GM12892 (cell line): ENCODE measurements at places on chromosomes 1 and 21.
A peak's percentile ranks its signal among the peaks of the same experiment; 100 is the strongest.

DNA sequence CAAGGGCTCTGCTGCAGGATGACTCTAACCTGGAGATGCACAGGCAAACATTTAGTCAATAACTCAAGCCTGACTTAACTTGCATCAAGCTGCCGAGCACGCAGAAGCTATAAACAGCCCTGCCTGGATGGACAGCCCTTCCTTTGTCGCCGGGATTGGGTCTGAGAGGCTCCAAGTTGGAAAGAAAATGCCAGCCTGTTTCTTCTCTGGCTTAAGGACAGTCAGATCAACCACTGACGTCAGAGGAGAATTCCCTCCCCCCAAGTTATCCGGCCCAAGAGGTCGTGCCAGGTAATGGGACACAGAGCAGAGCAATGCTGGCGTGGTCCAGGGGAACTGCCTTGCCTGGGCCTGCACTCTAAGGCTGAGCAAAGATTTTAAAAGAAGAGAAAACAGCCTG lies 27.1 kb upstream of the LRRC38 start:
- DNase-seq, result no peak

GRCh38 chr21:29394051-29394450 lies 95.3 kb downstream of the BACH1 start:
- no peak for DNase-seq

GRCh38 chr1:16241221-16241708 lies 4.3 kb upstream of the CPLANE2 start:
- no peak for DNase-seq

- DNase-seq, result no peak
These were observed 1886.9 kb downstream of the NCAM2 start for GRCh38 chr21:22885079-22885478.

GRCh38 chr1:91031081-91031480 lies 9.2 kb upstream of the ZNF644 start:
- no peak for DNase-seq

DNA sequence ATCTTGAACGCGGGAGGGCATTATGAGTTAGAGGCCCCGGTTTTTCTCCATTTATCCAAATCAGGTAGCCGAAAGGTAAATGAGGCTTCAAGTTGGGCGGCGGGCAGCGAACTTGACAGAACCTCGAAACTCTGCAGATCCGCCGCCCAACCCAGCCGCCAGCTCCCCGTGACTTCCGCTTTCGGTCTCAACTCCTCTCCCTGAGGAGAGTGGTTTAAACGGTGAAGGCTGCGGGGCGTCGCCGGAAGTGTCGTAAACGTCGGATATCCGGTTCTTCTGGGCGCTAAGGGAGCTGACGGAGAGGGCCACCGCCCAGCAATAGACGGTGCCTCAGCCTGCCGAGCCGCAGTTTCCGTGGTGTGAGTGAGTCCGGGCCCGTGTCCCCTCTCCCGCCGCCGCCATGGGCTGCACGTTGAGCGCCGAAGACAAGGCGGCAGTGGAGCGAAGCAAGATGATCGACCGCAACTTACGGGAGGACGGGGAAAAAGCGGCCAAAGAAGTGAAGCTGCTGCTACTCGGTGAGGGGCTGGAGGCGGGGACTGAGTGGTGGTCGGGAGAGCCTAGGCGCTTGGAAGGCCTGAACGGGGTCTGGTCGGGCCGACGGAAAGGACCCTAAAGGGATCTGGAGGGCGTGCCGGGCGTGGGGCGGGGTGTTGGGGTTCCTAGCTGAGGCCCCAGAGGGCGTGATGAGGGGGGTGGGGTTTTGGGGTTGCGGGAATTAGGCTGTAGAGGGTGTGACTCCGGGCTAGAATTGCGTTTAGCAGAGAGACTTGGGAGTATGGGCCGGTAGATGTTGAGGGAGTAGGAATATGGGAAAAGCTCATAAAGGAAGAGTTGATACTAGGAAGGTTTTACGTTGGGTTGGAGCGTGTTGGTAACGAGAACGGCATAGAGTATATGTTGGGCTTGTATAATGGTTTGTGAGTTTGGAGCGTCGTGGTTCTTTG lies at the start of gene GNAI3:
Gene GNAI3, plus strand, starts transcription at position 295 of the 947 bp plus-strand sequence. Its CDS starts 106 bp downstream, at position 401.
- DNase-seq, result peak; percentile 86

- no peak for DNase-seq
These were observed 6.6 kb upstream of the WNT9A start for GRCh38 chr1:227954163-227954850.

- DNase-seq, result no peak
These were observed 125.9 kb downstream of the PRDM16 start for GRCh38 chr1:3194760-3195479.

DNA sequence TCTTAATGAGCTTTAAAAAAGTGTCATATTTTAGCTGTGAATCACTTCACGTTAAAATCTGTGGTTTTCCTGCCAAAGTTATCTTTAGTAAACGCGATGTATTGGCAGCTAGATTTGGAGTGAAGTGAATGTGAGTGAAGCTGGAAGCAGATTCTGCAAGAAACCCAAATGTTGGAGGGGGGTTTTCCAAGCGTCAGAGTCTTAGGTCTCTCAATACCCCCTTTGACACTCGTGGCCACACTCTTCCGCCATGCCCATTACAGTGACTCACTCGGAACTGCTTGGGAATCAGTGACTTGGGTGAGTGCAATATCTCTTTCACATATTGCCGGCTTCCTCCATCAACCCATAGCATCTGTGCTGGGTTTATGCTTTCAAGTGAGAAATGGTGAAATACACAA lies 17.5 kb downstream of the B3GALT5 start:
- no peak for DNase-seq

DNA sequence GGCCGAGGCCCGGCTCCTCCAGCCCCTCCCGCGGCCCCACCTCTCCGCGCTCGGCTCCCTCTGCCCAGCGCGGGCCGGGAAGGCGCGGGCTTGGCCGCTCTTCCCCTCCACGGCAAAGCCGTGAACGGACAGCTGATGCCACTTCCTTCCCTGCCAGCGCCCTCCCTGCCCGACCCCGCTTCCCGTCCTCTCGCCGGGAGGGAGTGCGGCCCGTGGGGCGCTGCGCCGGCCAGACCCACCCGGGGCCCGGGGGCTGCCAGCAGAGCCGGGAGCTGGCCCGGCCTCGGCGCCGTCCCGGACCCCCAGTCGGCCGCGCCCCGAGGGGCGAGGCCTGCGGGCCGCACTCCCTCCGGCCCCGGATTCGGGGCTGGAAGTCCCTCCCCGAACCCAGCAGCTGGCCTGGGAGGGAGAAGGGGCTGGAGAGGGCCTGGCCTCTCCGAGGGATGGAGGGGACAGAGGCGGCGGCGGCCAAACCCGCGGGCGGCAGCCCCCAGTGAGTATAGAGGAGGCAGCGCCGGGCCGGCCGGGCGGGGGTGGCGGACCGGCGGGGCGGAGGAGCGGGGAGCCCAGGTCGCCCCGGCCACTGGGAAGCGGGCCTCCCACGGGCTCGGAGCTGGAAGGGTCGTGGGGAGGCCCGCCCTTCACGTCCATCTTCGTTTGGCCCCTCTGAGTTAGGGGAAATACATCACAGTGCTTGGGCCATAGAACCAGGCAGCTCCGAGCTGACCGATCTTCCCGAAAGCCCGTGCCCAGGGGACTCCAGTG lies at the start of gene KIAA1614:
Gene KIAA1614, plus strand, starts transcription at position 97 of the 765 bp plus-strand sequence. Its CDS starts 347 bp downstream, at position 444.
- DNase-seq, result no peak

DNA sequence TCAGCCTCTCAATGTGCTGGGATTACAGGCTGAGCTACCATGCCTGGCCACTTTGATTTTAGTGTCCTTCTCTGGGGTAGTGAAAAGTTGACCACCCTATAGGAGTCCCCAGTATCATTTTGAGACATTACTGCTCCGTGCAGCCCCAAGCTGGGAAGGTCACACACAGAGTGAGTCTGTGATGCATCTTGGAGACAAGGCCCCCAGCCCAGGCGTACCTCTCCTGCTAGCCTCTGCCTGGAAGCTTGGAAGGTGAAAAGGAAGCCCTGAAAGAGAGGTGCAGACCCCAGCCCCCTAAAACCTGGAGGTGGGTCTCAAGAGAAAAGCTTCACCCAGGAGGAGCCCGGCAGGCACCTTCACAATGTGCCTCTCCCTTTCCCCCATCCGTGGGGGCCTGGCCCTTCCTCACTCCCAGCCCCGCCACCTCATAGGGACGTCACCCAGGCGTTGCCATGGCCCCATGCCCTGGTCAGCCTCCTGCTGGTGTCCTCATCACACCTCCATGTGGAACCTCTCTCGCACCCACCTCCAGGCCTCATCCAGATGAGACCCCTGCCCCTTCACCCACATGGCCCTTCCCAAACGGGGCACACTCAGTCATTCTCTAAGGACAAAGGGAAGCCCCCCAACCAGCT lies 5.6 kb upstream of the ARF1 start:
- no peak for DNase-seq

DNA sequence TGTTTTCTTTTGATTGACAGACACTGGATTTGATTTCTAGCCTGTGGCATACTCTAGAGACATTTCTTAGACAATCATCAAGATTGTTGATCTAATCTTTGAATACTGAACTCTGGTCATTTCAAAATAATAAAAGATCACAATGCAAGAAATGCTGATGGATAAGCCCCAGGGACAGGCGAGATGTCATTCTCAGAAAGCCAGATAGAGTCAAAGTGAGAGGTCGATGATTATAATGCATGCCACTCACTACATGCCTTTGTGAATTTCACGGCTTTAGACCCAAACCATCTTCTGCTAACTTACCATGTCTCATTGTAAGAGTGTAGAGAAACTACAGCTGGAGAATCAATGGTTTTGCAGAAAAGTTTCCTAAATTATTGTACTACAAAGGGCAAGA lies 257.1 kb downstream of the DYRK1A start:
- DNase-seq, result no peak

DNA sequence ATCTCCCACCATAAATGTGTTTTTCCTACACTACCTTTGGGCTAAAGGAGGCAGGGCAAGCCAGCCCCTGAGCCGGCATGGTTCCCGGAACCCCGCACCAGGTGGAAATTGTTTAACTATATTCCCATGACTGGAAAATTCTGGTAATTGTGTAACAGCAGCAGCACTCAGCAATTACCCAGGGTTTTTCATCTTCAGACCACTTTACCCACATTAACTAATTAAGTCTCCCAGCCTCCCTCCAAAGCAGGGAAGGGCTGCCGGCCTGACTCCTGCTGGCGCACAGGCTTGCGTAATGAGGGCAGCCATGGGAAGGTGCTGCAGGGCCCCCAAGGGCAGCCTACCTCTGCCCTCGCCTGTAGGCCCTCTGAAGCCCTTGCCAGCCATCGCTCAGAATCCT lies 140.7 kb upstream of the VAMP3 start:
- DNase-seq, result no peak

DNA sequence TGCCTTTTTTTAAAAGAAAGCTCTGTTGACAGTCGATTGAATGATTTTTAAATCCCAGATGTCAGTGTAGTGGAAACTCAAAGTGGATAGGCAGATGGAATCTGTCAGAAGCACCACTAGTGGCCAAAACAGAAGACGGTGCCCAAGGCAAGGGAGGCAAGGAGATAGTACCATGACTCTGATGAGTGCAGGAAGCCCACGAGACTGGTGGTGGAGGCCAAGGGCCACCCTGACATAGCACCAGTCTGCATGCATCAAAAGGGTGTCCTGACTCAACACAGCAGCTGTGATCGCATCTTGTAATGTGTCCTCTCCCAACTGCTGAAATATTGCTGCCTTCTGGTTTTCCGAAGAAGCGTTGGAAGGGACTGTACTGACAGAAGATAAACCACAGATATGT lies 124.1 kb upstream of the PAPPA2 start:
- DNase-seq, result no peak

DNA sequence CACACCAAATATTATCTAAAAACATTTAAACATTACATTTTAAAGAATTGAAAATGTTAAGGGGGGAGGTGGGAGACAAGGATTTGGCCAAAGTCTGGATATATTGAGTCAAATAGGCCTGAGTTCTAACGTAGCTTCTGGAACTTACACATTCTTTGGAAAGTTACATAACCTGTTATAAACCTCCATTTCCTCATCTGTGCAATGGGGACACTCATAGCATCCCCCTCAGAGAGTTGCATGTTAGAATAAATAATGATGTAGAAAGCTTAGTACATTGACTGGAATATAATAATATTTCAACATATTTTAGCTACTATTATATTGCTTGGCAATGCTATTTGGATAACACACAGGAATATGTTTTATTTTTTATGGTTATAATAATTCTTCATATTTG lies 117.7 kb downstream of the ATG4C start:
- no peak for DNase-seq

DNA sequence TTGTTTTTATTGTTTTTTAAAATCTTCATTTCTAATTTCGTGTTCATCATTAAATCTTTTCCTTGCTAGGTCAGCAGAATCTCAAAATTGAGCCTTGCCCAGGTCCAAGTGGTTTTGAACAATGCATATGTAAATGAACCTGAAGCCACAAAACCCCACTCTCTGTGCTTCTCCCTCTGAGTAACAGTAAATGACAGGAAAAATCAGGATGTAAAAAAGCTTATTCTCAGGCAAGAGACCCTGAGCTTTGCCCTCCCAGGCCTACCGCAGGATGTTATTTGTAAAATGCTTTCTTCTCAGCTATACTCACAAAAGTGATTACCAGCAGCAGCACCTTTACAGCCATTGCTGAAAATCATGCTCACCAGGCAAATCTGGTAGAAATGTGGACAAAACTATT lies 47.6 kb downstream of the TYW3 start:
- DNase-seq, result no peak
